ENCODE measurements at places on chromosomes 3 and 15. TPM values are rescaled to one million over a fixed set of nuclear protein-coding genes. Genes with fewer than 3 reads are reported as not detected.

TGM4 gene
- 0.39 TPM for total RNA-seq

WDR76 gene
- total RNA-seq, result 14.7 TPM

PLXNA1 gene
- total RNA-seq, result 25.5 TPM

MNS1 gene
- 2.4 TPM for total RNA-seq

RETNLB gene
- total RNA-seq, result not detected

THSD4 gene
- 30.6 TPM for total RNA-seq

SAXO2 gene
- total RNA-seq, result 0.99 TPM

CNOT10 gene
- total RNA-seq, result 28.5 TPM

THPO gene
- not detected for total RNA-seq

TM6SF1 gene
- total RNA-seq, result 0.18 TPM

Data from A549 treated with dexamethasone at 1 μM for 4 hours (cell line).